ENCODE measurements at places on chromosomes 6 and 20. TPM values are rescaled to one million over a fixed set of nuclear protein-coding genes. Genes with fewer than 3 reads are reported as not detected.

GRCh38 chr6:107624050-107624449 lies 134.1 kb downstream of the SOBP start:
- DNase-seq = no peak

MICB gene
- 0.29 TPM for total RNA-seq

MMP24 gene
- 2.7 TPM for total RNA-seq

FNDC11 gene
- not detected for total RNA-seq

MCCD1 gene
- total RNA-seq = not detected

ALDH5A1 gene
- total RNA-seq = 6.8 TPM

DNA sequence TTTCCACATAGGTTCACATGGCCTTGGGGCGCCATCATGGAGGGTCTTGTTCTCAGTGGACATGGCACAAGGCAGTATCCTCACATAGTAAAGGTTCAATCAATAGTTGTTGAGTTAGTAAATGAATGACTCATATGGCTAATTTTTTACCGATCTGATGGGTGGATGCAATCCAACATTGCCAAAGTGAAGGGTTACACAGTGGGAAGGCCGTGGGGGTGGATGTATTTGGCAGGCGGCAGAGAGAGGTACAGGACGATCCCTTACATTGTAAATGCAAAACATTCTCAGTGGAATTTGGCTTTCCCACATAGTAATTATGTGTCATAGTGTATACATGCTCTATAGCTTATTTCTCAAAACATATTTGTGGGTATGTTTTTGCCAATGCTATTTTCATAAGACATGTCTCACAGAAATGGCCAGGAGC lies 21.0 kb upstream of the PDE7B start:
- DNase-seq = no peak

DNA sequence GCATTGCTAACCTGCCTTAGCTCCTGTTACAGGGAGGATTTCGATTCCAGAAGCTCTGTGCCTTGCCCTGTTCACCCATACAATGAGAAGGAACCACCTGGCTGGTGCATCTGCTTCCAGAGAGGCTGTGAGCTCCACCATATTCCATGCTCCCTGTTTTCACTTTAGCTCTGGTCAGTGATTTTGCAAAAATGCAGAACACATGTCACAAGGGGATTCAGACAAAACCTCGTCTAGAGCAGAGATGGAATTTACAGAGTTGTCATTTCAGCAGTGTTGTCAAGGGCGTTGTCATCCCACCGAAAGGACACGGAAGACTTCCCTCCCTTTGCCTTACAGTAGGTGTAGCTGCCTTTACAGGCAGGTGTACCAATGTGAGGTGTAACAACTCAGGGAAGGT lies 223.0 kb upstream of the ARID1B start:
- DNase-seq = no peak

DNA sequence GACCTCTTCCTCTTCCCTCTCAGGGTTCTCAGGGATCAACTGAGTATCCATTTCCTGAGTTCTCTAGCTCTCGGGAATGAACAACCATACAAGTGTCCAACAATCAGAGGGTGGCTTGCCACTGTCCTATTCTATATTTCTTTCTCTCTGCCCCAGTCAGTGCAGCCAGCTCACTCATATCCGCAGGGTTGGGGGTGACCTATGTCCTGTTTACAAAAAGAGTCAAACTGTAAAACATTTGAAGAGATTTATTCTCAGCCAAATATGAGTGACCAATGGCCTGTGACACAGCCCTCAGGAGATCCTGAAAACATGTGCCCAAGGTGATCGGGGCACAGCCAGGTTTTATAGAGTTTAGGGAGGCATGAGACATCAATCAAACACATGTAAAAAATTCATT lies 10.8 kb upstream of the BTN3A2 start:
- DNase-seq = no peak

- no peak for DNase-seq
These were observed 17.6 kb upstream of the ELMO2 start for GRCh38 chr20:46423882-46424482.

GRCh38 chr6:2492686-2493523 lies 247.5 kb upstream of the GMDS start:
- DNase-seq = no peak

DNA sequence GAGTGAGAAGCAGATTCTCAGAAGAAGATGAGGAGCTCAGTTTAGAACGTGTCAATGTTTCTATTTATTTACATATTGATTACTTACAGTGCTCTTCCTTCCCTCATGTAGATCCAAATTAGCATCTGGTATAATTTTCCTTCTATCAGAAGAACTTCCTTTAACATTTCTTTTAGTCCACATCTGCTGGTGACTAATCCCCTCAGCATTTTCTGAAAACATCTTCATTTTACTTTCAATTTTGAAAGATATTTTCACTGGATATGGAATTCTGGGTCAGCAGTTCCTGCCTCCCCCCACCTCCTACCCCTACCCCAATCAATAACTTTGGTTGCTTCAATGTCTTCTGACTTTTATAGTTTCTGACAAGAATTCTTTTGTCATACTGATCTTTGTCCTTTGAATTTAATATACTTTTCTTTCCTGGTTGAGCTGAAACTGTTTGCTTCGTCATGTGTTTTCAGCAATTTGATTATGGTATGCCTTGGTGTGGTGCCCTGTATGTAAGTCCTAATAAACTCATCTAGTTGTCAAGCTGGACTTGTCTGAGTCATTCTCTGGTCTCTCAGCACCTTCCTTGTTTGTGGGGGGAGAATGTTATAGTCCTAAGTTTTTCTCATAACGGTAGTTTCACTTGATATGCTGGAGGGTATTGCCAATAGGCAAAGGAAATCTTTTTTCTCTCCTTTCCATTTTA lies 57.0 kb downstream of the SMPDL3A start:
- no peak for DNase-seq

DNA sequence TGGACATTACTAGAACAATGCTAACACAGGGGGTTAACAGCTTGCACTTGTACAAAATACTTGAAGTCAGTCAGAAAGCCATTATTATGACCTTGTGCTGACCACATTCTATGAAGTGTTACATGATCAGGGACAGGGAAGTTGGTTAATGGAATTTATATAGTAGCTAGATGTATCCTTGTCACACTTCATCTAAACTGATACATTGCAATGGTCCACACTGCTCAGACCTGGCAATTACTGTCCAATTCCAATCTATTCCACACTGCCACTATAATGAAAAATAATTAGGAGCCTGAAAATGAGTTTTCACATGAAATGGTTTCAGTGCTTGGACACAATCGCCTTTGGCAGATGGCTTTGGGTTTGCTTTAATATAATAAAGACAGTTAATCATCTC lies 850.8 kb downstream of the EPHA7 start:
- no peak for DNase-seq

DNA sequence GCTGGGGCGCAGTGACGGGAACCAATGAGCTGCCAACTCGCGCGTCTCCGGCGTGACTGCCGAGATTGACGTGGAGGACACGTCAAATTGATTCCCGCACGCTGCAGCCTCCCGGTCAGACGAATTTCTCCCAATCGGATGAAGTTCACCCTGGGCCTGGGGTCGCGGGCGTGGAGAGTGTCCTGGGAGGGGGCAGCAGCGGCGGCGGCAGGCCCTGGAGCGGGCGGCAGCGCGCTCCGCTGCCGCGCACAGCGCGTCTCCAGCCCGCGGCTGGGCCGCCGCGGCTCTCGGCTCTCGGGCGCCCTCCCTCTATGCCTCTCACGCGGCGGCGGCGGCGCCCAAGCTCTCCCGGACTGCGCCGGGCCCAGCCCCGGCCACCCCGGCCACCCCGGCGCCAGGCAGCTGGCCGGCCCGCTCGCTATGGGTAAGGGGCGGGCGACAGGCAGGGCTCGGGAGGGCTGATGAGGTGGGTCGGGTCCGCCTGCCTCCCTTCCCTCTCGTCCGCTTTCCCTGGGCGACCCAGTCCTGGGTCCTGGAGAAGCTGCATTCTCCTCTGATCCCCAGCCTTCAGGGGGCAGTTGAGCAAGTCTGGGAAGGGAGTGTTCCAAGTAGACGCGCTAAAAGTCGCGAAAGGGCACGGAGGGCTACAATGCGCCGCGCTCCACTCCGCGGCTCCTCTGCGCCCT lies at the start of gene PAX1:
PAX1 (plus strand) TSS at position 90 of the 686 bp plus-strand sequence; CDS start at position 139, 49 bp downstream.
- peak; percentile 44 for DNase-seq

GRCh38 chr6:42532038-42532669 lies 31.7 kb upstream of the UBR2 start:
- peak; percentile 79 for DNase-seq

- DNase-seq = no peak
These were observed 504.4 kb downstream of the BCKDHB start for GRCh38 chr6:80610846-80611245.

- no peak for DNase-seq
These were observed 12.4 kb downstream of the PKIG start for GRCh38 chr20:44594730-44595129.

DNA sequence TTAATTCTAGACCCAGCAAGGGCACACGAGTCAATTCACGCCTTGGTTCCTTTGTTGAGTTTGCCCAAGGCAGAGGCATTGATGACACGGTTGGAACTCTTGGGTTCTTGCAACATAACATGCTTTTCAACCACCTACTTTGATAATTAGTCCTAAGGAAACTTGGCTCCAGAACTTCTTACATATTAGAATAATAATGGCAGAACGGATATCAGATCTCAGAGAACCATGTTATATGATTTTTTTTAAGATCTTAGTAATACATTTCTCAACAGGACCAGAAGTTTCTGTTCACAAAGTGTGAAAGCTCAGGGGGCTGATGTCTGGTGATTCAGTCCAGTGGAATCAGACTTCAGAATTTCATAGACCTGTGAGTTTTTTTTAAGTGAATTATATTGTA lies 19.2 kb downstream of the SPTLC3 start:
- no peak for DNase-seq

DNA sequence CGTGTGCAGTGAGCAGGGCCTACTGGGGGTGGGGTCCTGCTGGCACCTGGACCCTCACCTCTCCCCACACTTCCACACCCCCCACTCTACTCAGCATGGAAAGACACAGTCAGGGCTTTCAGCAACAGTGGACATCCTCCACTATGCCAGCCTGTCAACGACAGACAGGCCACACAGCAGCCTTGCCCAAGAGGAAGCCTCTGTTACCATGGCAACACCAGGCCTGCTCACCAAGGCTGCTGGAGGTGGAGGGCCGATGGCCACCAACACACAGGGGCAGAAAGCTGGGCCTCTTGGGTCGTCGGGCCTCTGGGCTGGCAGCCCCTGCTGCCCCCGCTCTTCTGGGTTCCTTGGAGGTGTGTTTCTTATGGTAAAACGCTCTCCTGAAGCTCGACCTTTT lies 13.6 kb downstream of the BNIP5 start:
- DNase-seq = no peak

GRCh38 chr6:11965499-11965898 lies 46.6 kb upstream of the HIVEP1 start:
- no peak for DNase-seq

GRCh38 chr20:63664861-63665594 lies 6.9 kb downstream of the RTEL1 start:
- no peak for DNase-seq

ARFGEF3 gene
- 13.4 TPM for total RNA-seq

GSTA3 gene
- not detected for total RNA-seq

DNA sequence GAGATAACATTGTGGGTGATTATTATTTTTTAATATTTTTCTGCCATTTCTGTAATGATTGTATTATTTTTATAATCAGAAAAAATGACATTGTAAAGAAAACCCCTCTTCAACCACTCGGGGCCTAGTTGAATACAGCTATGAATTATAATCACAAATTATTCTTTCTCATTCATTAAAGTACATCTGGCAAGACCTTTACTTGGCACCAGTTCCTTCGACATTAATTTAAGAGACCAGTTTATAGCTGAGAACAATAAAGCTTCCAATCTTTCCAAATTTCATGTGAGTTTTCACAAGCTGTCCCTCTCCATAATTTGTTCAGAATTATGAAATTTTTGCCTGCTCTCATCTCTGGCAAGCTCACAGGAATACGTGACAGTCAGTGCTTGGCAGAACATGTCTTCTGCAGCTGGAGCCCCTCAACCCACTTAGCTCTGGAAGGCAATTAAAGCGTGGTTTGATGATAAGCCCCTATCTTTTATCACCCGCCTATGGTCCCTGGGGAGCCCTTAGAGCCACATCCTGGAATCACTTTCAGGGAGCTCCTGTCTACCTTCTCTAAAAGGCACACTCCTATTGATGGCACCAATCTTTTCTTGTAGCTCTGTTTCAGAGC lies 237.2 kb upstream of the PRND start:
- DNase-seq = peak; percentile 9

DNA sequence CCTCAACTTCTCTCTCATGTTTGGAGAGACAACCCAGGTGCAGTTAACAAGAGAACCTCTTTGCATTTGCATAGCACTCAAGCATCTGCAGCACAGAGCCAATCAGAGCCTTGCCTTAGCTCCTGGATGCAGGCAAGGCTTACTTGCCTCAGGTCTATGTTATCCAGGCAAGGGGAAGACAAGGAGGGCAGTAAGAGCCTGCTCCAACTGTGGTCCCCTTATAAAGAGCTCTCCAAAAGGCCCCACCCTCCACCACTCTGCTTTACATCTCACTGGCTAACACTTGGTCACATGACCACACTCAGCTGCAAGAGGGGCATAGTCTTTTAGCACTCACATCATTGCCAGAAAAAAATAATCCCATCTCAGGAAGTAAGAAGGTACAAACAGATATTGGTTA lies 540.0 kb downstream of the PTPRT start:
- no peak for DNase-seq

MBOAT1 gene
- total RNA-seq = 13.3 TPM

EYS gene
- total RNA-seq = 0.58 TPM

DNA sequence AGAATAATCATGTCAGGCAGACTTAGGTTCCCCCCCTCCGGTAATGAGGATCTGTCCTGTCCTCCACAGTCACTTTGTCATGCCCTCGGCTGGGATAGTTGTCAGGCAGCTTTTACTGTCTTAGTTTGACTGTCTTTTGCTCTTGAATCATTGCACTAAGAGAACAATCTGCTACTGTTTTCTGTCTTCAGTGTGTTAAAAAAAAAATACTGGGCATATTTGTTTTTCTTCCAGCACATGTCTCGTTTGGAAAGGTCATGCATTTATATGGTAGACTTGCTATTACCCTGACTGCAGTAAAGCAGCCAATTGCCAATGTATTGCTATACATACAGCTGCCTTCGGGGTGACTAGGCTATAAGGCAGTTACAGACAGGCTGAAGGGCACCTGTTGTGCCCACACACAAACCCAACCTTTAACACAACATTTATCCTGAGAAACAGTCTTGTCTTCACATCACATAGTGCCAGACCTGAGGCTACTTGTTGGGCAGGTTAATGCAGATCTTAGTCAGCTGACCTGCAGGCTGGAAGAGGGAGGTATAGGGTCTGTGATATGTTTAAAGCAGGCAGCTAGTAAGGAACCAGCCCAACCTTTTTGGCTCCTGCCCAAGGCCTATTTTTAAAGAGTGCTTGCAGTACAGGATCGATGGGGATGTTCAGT lies 26.7 kb downstream of the ARFGEF3 start:
- peak; percentile 61 for DNase-seq

GRCh38 chr6:167870321-167870720 lies 43.6 kb downstream of the AFDN start:
- no peak for DNase-seq

DNA sequence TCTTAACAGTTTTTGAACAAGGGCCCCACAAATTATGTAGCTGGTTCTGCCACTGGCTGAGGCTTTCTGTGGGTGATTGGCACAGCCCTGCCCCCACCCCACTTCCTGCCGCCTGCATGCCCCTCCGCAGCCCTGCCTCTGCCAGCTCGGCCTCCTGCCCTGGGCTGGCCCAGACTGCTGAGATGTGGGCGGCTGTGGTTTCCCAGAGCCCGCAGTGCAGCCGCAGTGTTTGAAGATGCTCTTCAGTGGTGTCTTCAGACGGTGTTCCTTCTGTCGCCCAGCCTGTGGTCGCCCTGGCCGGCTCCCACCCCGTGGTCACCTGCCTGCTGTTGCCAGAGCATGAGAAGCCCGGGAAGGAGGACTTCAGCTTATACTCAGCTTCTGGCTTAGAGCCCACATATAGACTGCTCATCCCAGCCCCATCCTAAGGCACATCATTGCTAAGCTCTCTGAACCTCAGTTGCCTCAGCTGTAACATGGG lies 154.3 kb downstream of the VEGFA start:
- peak; percentile 73 for DNase-seq

TMC2 gene
- total RNA-seq = not detected
